NCI-H1048 (cell line): ENCODE measurements at places on chromosomes 4 and X.

- no peak for DNase-seq
Observed at GRCh38 chrX:85859426-85859825, 187.9 kb downstream of the CHM start.

DNA sequence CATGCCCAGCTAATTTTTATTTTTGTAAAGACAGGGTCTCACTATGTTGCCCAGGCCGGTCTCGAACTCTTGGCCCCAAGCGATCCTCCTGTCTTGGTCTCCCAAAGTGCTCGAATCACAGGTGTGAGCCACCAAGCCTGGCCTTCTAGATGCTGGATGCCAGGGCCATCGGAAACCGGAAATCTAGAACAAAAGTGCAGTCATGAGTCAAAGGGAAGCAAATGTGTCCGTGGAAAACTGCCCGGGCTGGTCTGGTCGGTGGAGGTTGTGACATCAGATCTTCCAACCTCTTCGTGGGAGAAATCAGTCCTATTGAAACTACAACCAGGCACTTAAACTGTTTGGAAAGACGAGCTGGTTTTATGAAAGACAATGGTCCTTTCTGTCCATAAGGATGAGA is 92.3 kb upstream of the SHOX start:
- no peak for DNase-seq

DNA sequence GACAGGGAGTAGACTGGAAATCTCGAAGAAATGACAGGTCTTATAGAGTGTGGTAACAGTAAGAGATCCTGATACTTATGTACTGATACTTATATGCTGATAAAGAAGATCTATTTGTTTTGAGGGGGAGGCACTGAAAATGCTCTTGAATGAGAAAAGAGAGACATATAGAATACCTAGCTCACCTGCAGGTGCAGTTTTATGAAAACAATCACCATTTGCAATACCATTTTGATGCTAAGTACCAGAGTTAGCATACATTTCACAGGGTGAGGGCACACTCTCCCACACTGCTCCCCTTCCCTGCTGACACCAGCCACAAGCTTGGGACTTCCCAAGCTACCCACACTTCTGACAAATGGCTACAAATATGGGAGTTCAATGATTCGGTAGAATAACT is 1490.1 kb upstream of the IGFBP7 start:
- no peak for DNase-seq

- no peak for DNase-seq
Observed at GRCh38 chr4:109655396-109655795, 47.8 kb downstream of the CASP6 start.

GRCh38 chr4:118947095-118947494 is 58.4 kb downstream of the SYNPO2 start:
- no peak for DNase-seq

GRCh38 chrX:153824348-153824747 is 6.0 kb downstream of the PDZD4 start:
- DNase-seq, result no peak
